ENCODE measurements at places on chromosomes 12 and 14.

DNA sequence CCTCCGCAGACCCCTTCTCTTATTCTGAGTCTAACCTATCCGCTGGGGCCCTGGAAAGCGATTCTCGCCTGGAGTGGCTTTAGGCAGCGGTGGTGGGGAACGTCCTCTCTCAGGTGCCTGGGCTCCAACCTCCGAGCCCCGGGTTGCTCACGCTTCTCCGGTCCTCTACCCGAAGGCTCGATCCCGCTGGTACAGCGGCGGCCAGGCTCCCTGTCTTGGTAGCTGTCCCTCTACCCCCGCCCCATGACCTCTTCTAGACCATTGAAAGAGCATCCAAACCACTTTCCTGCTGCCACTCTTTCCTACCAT, 505 bp upstream of the HEBP1 start:
- no peak for DNase-seq

DNA sequence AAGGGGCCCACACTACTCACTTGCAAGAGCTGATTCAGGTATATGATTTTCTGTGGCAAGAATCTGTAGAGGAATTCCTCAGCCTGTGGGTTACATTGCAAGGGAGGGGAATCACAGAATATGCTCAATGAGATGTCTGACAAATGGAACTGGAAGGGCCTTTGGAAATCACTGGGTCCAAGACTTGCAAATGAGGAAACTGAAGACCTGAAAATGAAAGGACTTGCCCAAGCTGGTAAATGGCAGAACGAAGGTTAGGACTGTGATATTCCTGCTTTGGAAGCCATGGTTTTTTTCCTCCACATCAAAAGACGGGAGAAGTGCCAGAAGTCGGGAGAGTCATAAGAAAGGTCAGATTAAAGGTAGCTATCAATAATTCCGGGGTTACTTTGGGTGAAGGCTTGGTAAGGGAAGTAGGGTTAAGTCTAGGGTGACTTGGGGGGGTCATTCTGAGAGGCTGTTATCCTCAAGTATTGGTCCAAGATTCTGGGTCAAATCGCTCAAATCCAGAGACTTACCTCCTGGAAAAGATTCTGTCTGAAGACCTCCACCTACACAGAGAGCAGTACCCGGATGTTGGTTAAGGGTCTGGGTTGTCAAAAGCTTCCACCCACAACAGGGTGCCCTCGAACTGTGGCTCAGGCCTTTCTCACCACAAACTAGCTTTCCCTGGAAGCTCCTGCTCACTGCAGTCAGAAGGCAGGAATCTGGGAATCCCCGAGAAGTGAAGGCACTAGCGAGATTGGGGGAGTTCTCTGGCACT, 539 bp downstream of the PSME2 start:
- no peak for DNase-seq

DNA sequence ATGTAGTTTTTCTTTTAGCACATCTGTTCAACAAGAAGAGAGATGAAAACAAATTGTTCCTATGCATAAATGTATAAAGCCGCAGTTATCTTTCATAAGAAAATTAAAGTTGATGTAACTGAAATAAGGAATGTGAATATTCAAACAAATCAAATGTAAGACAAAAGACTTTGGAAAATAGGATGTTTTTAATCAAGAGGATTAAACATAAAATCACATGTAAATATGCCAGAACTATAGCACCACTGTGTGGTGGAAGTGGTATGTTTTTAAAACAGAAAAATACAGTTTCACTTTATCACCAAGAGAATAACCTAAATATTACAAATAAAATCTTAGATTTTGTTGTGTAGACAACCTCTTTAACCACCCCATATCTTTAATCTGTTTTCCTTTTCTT, 40.4 kb downstream of the CAPS2 start:
- DNase-seq = no peak

GRCh38 chr14:65838565-65838964, 426.0 kb downstream of the FUT8 start:
- no peak for DNase-seq

DNA sequence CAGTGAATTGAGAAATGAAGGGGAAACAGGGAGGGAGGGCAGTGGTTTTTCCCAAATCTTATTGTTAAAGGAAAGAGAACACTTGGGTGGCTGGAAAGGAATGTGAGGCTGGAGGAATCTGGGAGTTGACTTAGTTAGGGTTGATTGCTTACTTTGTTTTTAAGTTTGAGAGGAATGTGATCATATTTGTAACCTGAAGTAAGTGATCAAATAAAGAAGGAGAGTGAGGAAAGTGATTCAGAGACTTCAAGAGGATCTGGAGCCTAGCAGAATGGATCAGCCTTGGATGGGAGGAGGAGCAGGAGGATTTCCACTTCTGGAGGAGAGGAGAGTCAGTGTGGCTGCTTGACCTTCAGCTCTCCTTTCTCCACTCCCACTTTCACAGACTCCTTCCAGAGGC, 6.0 kb upstream of the LRP6 start:
- DNase-seq = no peak

All from activated naive CD4-positive, alpha-beta T cell (primary cell).